Prostate gland (tissue), 2 donors: ENCODE measurements at places on chromosomes 2 and 18. TPM values are rescaled to one million over a fixed set of nuclear protein-coding genes. Genes with fewer than 3 reads are reported as not detected.

GRCh38 chr2:174059178-174059883, 94.2 kb upstream of the SP3 start:
- DNase-seq, result no peak
- no peak overlapping the region for H3K27ac ChIP-seq
- no peaks in the 10 kb centered on the region for H3K27me3 ChIP-seq
- no peak overlapping the region for H3K4me3 ChIP-seq
- H3K4me1 ChIP-seq, result no peaks in the 10 kb centered on the region

DNA sequence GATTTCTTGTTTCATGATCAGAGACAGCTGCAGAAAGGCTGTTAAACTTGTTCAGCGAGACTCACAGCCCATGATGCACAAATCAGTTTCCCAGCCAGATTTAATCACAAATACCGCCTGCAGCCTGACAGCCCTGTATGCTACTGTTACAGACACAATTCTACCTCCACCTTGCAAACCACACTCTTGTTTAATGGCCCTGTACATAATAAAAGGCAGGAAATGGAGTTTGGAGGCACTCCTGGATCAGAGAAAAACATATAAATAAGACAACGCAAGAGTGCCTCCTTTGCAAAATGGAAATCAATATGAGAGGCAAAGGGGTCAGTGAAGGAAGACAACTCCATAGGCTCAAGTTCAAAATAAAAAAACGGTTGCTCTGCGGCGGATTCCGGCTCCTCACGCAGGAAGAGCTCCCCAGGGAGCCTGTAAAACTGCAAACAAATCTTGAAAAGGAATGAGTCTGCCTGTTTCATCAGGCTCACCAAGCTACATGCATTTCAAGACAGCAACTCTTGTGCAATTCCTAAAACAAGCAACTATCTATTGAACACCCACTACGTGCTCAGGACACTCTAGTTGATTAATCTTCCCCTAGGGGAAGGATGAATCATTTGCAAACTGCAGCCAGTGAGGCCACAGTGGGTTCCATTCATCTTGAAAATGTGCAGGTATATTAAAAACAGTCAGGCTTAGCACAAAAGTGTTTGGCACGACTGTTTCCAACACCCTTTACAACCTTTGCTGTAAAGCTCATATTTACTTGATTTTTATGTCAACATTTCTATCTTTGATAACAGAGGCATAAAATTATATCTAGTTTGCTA, 37.5 kb downstream of the TBC1D8 start:
- H3K4me3 ChIP-seq, result no peak overlapping the region
- peak; percentile 87 for DNase-seq
- no peaks in the 10 kb centered on the region for H3K36me3 ChIP-seq
- H3K27ac ChIP-seq, result peak overlapping the region; percentile 49
- no peaks in the 10 kb centered on the region for H3K27me3 ChIP-seq

- DNase-seq, result peak; percentile 37
- no peak overlapping the region for H3K27ac ChIP-seq
- peak overlapping the region; percentile 2 for H3K4me3 ChIP-seq
- no peaks in the 10 kb centered on the region for H3K27me3 ChIP-seq
- no peaks in the 10 kb centered on the region for H3K4me1 ChIP-seq
- no peaks in the 10 kb centered on the region for H3K36me3 ChIP-seq
Observed at GRCh38 chr2:49973917-49974368, 819.6 kb upstream of the FSHR start.

DNA sequence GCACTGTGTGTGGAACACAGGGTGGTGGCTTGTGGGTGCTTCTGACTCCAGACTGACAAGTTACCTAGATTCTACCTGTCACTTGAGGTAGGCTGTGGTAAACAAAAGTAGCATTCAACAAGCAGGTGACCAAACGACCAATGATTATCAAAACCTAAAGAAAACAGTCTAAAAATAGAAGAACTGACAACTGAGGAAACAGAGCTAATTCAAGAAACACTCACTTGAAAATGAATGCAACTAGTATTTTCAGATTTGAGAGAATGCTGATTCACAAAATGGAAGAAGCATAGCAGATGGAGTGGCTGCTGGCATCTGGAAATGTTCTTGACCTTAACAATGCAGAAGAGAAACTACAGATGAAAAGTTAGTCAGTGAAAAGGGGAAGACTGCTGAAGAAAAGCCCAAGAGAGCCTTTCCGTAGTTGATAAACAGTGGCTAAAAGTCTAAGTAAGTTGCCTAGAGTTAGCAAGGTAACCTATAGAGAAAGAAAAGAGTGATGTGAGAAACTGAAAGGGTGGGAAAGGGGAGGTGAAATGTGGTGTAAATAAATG, 170.4 kb downstream of the NCK2 start:
- no peak overlapping the region for H3K4me3 ChIP-seq
- H3K27ac ChIP-seq, result no peak overlapping the region
- no peaks in the 10 kb centered on the region for H3K4me1 ChIP-seq
- DNase-seq, result no peak

DNA sequence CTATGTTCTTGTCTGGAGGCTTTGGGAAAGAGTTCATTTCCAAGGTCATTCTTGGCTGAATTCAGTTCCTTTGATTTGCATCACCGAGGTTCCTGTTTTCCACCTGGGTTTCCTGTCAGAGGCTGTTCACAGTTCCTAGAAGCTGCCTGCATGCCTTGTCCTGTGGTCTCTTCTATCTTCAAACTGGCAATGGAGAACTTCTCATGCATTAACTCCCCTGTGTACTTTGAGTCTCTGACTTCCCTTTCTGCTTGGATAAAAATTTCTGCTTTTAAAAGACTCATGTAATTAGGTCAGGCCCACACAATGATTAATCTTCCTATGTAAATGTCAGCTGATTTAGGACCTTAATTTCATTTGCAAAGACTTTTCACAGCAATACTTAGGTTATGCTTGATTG, 499.3 kb upstream of the FANCL start:
- no peaks in the 10 kb centered on the region for H3K4me1 ChIP-seq
- no peak for DNase-seq
- no peak overlapping the region for H3K27ac ChIP-seq
- no peaks in the 10 kb centered on the region for H3K36me3 ChIP-seq
- no peaks in the 10 kb centered on the region for H3K27me3 ChIP-seq

DNA sequence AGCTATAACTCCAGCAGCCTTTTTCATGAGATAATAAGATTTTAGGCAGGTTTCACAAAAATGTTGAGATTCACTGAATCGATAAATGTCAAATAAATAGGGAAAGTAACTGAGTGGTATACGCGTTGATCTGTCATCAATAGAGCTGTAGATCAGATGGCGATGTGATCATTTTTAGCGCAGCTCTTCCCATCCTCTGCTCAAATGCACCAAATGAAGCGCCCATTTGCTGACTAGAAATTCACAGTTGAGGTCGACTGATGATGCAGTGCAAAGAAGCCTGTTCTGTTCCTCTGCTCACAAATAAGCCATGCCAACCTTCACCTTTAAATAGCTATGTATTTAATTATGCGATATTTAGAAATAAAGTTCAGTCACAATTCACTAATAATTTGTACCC, 693.5 kb downstream of the ARHGAP15 start:
- H3K4me3 ChIP-seq, result no peak overlapping the region
- H3K36me3 ChIP-seq, result no peaks in the 10 kb centered on the region
- no peaks in the 10 kb centered on the region for H3K4me1 ChIP-seq
- H3K27ac ChIP-seq, result no peak overlapping the region
- no peak for DNase-seq

- H3K27me3 ChIP-seq, result no peaks in the 10 kb centered on the region
- no peak overlapping the region for H3K4me3 ChIP-seq
- no peaks in the 10 kb centered on the region for H3K36me3 ChIP-seq
- no peaks in the 10 kb centered on the region for H3K4me1 ChIP-seq
- no peak overlapping the region for H3K27ac ChIP-seq
Observed at GRCh38 chr2:25072606-25073005, 30.7 kb downstream of the EFR3B start.

DNA sequence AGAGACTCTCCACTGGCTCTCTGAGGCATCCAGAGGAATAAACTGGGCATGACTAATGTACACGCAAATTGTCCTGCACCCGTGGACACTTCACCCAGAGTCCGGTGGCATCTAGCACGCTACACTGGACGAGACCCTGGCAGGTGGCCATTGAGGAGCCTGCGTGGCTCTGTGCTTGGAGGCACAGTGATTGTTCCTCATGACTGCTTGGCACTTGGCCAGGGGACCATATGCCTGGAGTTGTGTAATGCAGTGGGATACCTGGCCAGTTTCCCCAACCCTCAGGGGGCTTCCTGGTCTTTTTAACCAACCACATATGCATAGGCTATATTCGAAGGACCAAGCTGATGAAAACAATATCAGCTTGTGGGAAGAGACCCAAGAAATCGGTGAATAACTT, 66.6 kb downstream of the MTCL1 start:
- no peak for DNase-seq
- H3K27ac ChIP-seq, result no peak overlapping the region
- no peaks in the 10 kb centered on the region for H3K4me1 ChIP-seq

GRCh38 chr2:86038291-86039081, 67.2 kb downstream of the POLR1A start:
- no peak overlapping the region for H3K4me3 ChIP-seq
- H3K27me3 ChIP-seq, result no peaks in the 10 kb centered on the region
- peaks cover 2% of the 10 kb centered on the region for H3K36me3 ChIP-seq
- H3K27ac ChIP-seq, result peak overlapping the region; percentile 73
- no peak for DNase-seq

GRCh38 chr2:667332-667999, 9.7 kb downstream of the TMEM18 start:
- H3K4me3 ChIP-seq, result no peak overlapping the region
- H3K4me1 ChIP-seq, result peaks cover 4% of the 10 kb centered on the region
- H3K36me3 ChIP-seq, result no peaks in the 10 kb centered on the region

The REG1A gene
- total RNA-seq, result not detected

The TNS1 gene
- 659 TPM for total RNA-seq

The DSG2 gene
- 19.5 TPM for total RNA-seq
